ENCODE measurements at places on chromosomes 3 and 15.

DNA sequence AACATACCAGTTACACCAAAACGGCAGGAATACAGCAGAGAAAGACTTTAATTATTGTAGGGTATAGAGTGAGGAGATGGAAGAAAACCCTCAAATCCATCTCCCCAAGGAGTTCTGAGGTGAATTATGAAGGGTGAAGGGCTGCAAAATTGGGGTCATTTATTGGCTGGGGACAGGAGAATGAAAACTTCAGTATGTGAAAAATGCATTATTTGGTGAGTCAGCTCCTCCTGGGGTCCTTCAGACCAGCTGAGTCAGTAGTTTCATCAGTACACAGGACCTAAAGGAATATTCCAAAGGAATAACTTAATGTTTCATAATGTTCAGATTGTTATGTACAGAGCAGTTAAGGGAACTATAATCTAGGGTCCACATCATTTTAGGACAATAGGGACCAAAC lies 566.0 kb downstream of the GBE1 start:
- DNase-seq, result no peak

DNA sequence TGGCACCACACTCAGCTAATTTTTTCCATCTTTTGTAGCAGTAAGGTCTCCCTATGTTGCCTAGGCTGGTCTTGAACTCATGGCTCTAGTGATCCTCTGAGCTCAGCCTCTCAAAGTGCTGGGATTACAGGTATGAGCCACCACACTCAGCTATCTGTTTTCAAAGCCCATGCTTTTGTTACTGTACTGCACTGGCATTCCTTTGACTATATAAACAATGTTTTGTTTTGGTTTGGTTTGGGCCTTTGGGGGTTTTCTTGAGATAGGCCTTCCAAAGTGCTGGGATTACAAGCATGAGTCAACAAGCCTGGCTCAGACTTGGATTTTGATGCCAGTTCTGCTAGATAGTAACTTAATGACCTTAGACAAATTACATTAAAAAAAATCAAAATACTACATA lies 89.7 kb upstream of the GK5 start:
- no peak for DNase-seq

GRCh38 chr3:129026728-129027543 lies 25.8 kb downstream of the EFCC1 start:
- DNase-seq, result peak; percentile 85

GRCh38 chr3:138354376-138354775 lies 6.0 kb downstream of the MRAS start:
- no peak for DNase-seq

DNA sequence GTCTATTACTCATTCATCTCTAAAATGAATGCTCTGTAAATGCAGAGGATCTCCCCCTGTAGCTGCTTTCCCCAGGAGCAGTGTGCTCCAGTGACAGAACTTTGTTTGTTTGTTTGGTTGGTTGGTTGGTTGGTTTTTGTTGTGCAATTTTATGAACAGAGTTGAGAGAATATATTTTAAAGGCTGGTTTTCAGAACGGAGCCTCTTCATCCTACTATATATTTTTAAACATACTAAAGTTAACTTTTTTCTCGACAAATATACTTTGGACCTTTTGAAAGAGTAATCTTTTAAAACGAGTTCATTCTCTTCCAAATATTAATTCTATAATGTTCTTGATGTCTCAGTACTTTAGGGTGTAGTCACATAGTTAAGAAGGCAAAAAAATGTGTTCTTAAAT lies 20.2 kb downstream of the RYR3 start:
- DNase-seq, result no peak

- DNase-seq, result no peak
These were observed 30.9 kb upstream of the ZNF148 start for GRCh38 chr3:125406070-125406469.

- DNase-seq, result no peak
These were observed 60.3 kb downstream of the CMSS1 start for GRCh38 chr3:99878005-99878404.

DNA sequence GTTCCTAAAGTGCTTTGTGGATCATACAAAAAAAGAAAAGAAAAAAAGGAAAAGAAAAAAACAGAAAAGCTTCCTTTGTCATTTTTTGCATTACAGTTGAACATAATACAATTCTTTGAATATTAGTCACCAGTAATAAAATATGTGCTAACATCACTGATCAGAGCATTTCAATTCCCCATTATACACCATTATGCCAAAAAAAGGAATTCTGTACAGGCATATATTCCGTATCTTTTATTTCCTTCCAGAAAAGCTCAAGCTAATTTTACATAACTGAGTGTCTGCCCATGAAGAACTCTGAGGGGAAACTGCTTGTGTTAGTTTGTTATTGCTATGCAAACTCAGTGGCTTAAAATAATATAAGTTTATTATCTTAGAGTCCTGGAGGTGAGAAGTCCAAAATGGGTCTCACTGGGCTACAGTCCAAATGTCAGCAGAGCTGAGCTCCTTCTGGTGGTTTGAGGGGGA lies 377.9 kb downstream of the GAP43 start:
- DNase-seq, result no peak

DNA sequence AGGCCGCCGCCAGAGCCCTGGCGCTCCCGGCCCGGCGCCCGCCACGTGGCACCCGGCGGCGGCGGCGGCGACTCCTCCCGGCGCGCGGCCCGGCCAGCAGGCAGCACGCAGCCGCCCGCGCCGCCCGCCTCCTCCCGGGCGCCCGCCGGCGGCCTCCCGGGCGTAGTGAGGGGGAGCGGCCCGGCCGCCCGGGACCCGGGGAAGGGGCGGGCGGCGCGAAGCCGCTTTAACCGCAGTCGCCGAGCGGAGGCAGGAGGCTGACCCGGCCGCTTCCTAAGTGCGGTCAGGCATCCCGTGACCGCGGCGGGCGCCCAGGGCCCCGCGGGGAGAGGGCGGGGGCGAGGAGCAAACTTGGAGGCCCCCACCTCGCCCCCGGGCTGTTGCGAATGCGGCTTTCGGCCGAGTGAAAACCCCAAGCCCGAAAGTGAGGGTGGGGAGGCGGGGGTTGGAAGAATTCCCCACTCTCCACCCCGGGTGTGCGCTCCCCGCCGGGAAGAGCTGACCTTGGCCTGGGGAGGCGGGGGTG lies 1.7 kb upstream of the HES1 start:
- no peak for DNase-seq

- DNase-seq, result no peak
These were observed 120.3 kb upstream of the SLC6A11 start for GRCh38 chr3:10695595-10696285.

DNA sequence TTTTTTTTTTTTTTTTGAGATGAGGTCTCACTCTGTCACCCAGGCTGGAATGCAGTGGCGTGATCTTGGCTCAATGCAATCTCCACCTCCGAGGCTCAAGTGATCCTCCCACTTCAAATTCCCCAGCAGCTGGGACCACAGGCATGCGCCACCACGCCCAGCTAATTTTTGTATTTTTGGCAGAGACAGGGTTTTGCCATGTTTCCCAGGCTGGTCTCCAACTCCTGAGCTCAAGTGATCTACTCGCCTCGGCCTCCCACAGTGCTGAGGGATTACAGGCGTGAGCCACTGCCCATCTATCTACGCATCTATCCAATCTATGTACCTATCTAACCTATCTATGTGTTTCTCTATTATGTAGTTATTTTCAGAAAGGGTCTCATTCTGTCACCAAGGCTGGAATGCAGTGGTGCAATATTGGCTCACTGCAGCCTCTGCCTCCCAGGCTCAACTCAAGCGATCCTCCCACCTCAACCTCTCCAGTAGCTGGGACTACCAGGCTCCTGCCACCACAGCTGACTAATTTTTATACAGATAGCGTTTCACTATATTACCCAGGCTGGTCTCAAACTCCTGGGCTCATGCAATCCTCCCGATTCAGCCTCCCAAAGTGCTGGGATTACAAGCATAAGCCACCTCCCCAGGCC lies 20.2 kb upstream of the GPX1 start:
- DNase-seq, result no peak

- no peak for DNase-seq
These were observed 56.9 kb upstream of the PHLDB2 start for GRCh38 chr3:111802163-111802625.

DNA sequence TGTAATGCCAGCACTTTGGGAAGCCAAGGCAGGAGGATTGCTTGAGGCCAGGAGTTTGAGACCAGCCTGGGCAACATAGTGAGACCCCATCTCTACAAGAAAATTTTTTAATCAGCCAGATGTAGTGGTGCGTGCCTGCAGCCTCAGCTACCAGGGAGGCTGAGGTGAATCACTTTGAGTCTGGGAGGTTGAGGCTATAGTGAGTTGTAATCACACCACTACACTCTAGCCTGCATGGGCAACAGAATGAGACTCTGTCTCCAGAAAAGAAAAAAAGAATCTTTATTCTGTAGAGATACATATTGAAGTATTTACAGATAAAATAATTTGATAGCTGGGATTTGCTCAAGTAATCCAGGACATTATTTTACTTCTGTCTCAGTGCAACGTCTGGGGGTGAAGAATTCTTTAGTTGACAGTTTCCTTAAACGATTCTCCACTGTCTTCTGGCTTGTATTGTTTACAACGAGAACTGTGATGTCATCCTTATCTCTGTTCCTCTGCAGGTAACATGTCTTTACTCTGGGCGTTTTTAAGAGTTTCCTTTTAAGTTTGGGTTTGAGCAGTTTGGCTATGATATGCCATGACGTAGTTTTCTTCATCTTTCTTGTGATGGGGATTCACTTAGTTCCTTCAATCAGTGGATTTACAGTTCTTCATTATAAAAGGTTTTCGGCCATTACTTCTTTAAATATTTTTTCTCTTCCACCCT lies 26.3 kb downstream of the KPNA1 start:
- DNase-seq, result no peak

DNA sequence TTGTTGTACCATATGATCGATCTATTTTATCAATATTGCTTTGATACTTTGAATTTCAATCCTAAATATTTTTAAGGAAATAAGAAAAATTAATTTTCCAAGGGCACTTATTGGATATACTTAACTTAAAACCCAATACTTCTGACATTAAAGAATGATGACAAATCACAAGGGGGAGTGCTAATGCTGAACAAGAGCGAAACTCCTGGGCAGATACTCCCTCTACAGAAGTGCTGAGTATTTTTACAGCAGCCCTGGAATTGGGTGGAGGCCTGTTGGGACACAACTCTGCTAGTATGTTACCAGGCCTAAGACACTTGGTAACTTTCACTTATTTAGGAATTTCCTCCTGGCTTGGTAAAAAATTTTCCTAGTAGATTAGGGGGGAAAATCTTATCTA lies 46.2 kb downstream of the DENND6A start:
- no peak for DNase-seq

DNA sequence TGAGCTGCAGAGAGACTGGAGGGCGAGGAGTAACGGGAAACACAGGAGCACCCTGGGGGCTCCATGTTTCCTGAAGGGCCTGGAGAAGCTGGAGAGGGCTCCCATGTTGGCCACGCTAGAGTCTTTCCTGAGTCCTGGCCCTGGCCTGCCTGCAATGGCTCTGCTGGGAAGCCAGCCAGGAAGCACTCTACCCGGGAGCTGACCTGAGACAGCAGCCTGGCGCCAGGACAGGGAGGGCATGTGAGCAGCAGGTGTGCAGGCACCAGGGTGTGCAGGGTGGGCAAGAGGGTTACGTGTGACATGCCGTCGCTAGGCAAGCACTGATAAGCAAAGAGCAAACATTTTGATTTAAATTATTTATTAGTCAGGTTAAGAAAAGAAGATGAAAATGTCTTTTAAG lies 301.4 kb downstream of the OCA2 start:
- no peak for DNase-seq
